ENCODE measurements at places on chromosomes 1 and 21.

GRCh38 chr1:88612292-88612691 is 71.8 kb upstream of the PKN2 start:
- no peak for DNase-seq

DNA sequence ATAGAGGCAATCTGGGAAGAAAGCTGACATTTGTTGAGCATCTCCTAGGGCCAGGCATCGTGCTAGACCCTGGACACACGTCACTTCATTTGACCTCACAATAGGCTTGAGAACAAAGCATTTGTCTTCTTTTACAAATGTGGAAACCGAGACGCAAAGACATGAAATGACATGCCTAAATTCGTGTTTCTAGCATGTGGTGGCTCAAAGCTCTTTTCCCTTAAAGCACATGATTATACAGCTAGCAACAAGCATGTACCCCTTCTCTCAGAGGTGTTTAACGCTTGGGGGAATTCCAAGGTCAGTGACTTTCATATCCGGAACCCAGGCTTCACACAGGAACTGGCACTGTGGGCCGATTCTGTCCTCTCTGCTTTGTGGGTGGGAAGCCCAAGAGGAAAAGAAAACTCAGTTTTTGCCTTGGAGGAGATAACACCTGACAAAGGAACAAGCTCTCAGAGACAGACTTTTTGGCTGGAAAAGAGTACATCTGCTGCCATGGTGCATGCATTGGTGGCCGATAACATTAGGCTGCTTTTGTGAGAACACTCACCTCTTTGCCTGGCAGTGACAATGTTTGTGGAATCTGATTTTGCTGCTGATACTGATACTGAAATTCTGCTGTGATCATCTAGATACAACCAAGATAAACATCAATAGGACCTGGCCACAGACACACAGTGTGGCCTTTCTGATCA is 15.4 kb upstream of the CD2 start:
- no peak for DNase-seq

GRCh38 chr1:42777852-42778251 is 6.9 kb upstream of the TMEM269 start:
- DNase-seq, result no peak

DNA sequence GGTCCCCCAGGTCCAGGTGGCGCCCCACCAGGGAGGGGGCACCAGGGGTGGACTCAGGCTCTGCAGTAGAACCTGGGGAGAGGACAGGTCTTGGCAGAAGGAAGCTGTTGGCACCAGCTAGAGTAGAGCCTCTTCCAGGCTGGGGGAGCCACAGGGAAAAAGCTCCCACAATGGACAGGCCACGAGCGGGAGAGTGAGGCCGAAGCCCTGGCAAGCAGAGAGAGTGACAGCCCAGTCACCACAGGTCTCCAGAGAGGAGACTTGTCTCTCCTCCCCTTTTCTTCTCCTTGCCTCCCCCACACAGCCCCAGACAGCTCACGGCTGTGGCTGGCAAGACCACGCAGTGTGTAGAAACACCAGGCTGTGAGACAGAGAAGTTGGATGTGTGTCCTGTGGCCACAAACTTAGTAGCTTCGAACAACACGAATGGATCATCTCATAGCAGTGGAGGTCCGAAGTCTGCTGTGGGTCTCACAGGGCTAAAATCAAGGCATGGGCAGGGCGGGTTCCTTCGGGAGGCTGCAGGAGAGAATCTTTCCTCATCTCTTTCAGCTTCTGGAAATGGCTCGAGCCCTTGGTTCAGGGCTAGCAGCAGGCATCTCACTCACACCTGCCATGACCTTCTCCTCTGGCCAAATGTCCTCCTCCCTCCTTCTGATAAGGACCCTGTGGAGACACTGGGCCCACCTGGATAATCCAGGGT is 3.3 kb downstream of the KRTAP12-4 start:
- DNase-seq, result no peak

GRCh38 chr1:153617663-153618062 is 1.5 kb upstream of the S100A14 start:
- no peak for DNase-seq

- no peak for DNase-seq
Observed at GRCh38 chr1:156896490-156897033, 3.0 kb downstream of the PEAR1 start.

DNA sequence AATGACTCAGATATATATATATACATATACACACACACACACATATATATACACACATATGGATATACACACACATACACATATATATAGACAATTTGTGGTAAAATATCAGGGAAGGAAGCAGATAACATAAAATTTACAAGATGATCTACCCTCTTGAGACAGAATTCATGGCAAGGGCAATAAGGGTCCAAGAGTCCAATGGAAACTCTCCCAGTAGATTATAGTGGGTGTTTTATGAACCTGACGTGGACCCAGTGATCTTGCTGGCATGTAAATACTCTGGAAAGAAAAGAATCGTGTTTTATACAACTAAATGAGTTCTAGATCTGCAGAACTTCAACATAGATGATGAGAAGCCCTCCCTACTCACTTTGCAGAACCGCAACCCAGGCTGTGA is 49.3 kb downstream of the DENND1B start:
- DNase-seq, result no peak

- no peak for DNase-seq
Observed at GRCh38 chr1:153536671-153537375, 1.0 kb upstream of the S100A6 start.

DNA sequence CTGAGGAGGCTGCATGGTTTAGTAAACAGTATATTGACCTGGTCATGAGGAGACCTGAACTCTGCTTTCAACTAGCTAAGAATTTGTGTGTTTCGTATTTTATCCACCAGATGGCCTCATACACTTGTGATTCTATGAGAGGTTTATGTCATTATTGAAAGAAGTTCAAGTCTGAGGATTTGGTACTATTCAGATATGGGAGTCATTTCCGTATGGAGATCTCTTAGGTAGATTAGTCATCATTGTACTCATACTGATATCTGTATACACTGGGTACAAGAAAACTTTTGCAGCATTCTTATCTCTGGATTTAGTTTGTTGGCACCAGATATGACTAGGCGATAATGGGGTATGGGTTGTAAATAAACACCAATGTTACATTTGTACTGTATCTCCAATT is 26.6 kb downstream of the ATF6 start:
- no peak for DNase-seq

DNA sequence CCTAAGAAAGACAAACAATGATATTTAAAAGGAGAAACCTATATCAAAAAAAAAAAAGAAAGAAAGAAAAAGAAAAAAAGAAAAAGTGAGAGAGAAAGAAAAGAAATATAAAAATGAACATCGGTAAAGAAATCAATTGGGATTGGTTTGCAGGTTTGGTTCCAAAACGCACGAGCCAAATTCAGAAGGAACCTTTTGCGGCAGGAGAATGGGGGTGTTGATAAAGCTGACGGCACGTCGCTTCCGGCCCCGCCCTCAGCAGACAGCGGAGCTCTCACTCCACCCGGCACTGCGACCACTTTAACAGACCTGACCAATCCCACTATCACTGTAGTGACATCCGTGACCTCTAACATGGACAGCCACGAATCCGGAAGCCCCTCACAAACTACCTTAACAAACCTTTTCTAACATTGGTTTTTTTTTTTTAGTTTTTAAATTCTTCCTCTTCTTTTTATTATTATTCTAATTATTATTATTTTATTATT is 11.7 kb downstream of the LHX9 start:
- DNase-seq, result no peak

DNA sequence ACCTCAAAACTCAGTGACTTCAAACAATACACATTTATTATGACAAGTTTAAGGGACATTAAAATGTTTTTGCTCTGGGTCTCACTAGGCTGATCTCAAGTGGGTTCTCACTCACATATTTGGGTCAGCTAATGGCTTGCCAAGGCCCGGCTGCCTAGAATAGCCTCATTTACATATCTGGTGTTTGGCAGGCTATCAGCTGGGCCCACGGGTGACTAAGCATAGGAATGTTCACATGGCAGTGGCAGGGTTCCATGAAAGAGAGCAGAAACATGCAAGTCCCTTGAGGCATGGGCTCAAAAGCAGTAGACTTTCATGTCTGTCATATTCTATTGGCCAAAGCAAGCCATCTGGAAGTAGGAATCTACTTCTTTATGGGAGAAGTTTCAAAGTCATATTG is 492.6 kb downstream of the KCNT2 start:
- DNase-seq, result peak; percentile 72

DNA sequence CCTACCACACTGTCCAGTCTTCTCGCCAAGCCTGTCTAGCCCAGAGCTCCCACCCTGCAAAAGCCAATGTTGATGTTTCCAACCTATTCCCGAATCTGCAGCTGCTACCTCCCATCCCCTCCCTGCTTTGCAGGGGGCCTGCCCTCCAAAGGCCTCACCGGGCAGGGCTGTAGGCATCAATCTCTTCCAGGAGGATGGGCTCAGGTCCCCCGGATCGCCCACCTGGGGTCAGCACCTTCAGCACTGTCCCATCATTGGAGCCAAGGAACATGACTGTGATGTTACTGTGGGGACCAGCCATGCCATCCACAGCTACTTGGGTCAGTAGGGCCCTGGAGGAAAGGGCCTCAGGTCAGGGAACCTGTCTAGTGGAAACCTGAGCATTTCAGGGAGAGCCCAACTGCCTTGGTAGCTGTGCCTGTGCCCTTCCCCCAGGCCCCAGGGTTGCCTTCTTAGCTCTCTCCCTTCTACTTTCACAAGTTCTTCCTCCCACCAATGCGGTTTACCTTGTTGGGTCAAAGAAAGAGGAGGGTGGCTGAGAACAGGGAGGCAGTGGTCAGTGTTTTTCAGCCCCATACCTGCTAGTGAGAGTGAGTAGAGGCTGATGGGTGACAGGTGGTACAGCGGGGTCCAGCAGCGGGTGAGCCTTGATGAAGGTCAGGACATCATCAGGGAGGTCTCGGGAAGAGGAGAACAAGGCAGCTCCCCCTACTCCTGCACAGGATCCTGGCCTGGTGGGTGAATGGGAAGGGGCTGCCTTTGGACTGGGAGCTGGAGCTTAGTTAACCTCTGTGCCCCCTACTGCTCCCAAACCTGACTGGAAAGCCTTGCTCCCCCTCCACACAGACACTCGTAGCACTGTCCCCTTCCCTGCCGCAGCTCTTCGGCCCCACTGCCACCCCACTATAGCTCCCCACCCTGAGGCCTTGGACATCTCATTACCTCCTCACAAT is 10.7 kb downstream of the SEMA6C start:
- no peak for DNase-seq

DNA sequence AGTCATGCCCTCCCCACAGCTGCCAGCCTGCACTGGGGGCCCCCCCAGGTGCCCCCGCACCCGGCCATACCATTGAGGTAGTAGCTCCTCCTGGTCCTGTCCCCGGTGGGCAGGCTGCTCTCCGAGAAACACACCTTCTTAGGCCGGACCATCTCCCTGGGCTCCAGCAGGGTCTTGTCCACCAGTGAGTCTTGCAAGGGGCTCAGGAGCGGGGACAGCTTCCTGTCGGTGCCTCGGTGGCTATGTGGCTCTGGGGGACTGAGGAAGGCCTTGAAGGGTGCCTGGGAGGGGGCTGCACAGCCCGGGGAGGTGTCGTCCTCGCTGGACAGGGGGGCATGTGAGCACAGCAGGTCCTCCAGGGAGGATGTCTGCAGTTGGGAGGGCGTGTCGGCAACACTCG is 12.9 kb upstream of the FTCD start:
- no peak for DNase-seq

DNA sequence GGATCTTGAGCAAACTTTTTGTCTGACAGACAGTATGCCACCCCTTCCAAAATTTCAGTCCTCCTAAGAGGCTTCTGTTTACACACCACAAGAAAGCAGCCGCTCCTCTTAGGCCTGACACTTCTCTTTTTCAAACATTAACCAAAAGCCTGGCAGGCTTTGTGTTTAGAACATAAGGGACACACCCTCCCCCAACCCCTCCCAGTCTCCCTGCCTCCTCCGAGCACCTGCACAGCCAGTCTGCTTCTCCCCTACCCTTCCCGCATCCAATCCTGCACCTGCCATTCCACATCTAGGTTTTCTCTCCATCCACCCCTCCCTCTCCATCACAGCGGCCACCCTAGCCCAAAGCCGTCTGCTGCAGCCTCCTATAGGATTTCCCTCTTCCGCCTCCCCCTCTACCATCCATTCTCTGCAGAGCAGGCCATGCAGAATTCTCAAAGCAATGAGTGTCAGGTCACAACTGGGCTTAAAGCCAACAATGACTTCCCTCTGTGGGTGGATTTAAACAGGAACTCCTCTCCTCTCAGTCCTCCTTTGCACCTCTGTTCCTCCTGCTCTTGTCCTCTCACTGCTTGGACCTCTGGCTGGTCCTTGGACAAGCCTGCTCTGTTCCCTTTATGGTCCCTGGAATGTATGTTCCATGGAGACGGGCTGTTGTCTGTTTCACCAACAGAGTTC is 478.2 kb downstream of the NPHP4 start:
- no peak for DNase-seq

- DNase-seq, result no peak
Observed at GRCh38 chr1:246659594-246660140, 64.5 kb upstream of the SCCPDH start.

DNA sequence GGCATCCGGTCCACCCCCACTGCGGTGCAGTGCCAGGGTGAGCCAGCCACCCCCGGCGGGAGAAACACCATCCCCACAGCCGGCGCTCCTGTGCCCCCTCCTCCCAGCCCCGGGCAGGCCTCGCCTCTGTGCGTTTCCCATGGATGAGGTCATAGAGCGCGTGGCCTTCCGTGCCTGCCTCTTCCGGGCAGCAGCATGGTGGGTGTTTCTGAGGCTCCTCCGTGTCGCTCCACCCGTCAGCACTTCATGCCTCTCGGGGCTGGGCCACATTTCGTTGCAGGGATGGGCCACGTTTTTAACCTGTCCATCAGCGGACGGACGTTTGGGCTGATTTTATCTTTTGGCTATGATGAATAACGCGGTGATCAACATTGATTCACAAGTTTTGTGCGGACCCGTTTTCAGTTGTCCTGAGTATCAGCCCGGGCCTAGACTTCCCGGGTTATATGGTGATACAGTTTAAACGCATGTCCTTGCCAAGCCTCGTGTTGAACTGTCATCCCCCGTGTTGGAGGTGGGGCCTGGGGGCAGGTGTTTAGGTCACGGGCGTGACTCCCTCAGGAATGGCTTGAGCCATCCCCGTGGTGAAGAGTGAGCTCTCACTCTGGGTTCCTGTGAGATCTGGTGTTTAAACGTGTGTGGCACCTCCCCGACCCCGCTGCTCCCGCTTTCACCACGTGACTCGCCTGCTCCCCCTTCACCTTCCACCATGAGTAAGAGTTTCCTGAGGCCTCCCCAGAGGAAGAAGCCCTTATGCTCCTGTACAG is 64.8 kb downstream of the SLX9 start:
- DNase-seq, result no peak

Measured in left ventricle myocardium inferior (tissue), 1 donor.